Endothelial cell of umbilical vein (primary cell): ENCODE measurements at places on chromosomes 13 and 19. TPM values are rescaled to one million over a fixed set of nuclear protein-coding genes. Genes with fewer than 3 reads are reported as not detected.

Gene KBTBD6
- total RNA-seq, result 6.4 and 6.6 TPM in 2 replicates

Gene STARD13
- 41.1 and 47.7 TPM in 2 replicates for total RNA-seq

Gene ADM5
- total RNA-seq, result 3.3 and 4.4 TPM in 2 replicates

Gene ZNF470
- total RNA-seq, result 3.9 and 4.2 TPM in 2 replicates

Gene DIAPH3
- total RNA-seq, result 40.9 and 44.0 TPM in 2 replicates

Gene SLC6A16
- 1.6 and 3.6 TPM in 2 replicates for total RNA-seq

Gene MEF2B
- 1.2 and 1.3 TPM in 2 replicates for total RNA-seq

Gene SLC25A23
- 33.5 and 37.6 TPM in 2 replicates for total RNA-seq

Gene PRKCG
- total RNA-seq, result not detected in 2 replicates
